ENCODE measurements at places on chromosomes 13 and 19. TPM values are rescaled to one million over a fixed set of nuclear protein-coding genes. Genes with fewer than 3 reads are reported as not detected.

Gene KLC3
- not detected for total RNA-seq

Gene SULT2A1
- total RNA-seq, result not detected

Gene ZNF846
- 7.1 TPM for total RNA-seq

Gene PSENEN
- total RNA-seq, result 15.7 TPM

Gene TJP3
- total RNA-seq, result not detected

Gene PSPC1
- total RNA-seq, result 16.8 TPM

Gene PNMA8A
- total RNA-seq, result 0.76 TPM

DNA sequence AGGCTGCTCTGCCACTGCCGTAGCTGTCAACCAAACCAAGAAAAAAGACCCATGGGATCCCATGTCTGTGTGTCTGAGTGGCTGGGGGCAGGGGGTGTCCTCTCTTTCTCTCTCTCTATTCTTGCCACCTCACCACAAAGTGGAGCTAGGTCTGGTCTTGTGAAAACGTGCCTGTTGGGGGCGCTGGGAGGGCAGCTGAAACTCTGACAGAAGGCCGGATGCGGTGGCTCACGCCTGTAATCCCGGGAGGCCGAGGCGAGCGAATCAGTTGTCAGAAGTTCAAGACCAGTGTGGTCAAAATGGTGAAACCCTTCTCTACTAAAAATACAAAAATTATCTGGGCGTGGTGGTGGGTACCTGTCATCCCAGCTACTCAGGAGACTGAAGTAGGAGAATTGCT, 29.2 kb downstream of the ZNF146 start:
- no peak for DNase-seq

- no peak for DNase-seq
These were observed 327.0 kb downstream of the UQCRFS1 start for GRCh38 chr19:28885965-28886364.

DNA sequence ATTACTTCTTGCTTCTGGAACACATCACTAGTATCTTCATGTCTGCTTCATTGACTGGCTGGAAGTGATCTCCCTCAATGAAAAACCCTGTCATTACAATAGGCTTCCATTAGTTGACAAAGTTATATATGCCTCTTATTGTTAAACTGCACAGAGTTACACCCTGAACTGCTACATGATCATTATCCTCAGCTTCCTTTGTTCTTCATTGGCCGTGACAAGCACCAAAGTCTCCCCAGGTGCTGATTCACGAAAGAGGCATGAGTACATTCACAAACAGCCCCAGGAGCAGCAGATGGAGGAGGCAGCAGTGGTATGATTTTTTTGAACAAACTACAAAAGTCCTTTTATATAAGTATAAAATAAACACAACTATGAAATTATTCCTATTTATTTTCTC, 51.4 kb downstream of the VWA8 start:
- DNase-seq, result no peak

GRCh38 chr13:60583911-60584753, 187.1 kb downstream of the TDRD3 start:
- DNase-seq, result peak; percentile 92

- DNase-seq, result no peak
These were observed 5.2 kb downstream of the TRAPPC5 start for GRCh38 chr19:7685546-7686445.

GRCh38 chr19:4436231-4436630, 21.4 kb downstream of the UBXN6 start:
- no peak for DNase-seq

GRCh38 chr19:18608102-18608804, 1.7 kb upstream of the CRLF1 start:
- DNase-seq, result no peak

DNA sequence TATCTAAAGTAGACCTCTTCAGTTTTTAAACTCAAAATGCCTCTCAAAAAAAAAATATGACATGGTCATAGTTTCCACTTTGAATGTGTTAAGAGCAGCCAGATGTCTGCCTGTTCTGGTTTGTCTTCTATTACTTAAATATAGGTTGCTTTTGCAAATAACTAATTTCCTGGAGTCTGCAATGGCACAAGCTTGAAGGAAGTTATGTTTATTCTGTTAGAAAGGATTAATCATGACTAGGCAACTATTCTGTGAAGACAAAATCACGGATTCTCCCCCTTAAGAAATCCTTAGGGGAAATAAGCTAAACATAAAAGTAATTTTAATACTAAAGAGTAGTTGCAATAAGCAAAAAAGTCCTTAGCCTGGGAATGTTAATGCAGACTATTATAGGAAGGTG, 26.3 kb downstream of the SKA3 start:
- no peak for DNase-seq

GRCh38 chr13:57552437-57552836, 79.1 kb upstream of the PCDH17 start:
- DNase-seq, result no peak

DNA sequence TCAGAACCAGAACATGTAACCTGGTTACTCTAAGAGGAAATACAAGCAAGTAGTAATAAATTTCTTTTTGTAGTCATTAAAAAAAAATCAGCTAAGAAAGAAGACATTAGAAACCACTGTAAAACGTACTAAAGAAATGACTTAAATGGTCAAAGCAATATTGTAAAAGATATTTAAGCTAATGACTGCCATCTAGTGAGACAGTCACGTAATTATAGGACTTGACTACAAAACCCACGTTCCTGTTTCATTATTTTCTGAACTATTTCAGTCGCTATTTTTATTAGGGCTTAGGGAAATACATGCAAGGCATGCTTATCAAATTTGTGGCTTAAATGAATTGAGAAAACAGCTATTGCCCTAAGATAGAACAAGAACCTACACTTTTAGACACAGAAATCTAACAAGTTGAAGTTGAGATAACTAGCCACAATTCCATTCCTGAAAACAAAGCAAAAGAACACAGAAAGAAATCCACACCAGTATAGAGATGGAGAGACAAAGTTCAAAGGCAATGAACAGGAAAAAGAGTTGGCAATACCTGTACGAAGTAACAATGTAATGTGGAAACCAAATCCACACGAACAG, 17.9 kb downstream of the ALG5 start:
- DNase-seq, result peak; percentile 75

GRCh38 chr13:20337884-20338551, 105.9 kb upstream of the GJB6 start:
- no peak for DNase-seq

DNA sequence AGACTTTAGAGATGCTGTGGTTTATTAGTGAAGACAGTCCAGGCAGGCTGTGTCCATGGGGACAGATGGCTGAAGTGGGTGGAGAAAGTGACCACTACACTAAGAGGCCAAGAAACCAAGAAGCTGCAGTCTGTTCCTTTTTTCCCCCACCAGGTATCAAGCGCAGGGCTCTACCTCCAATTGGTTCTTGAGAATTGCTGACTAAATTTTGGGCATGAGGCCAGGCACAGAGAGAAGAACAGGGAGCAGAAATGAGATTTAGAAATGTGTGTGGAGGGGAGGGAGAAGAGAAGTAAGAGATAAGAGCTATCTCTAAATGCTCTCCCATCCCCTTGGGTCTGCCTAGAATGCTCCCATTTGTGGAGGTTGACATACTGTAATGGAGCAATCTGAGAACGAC, 12.3 kb upstream of the CYSLTR2 start:
- DNase-seq, result no peak

DNA sequence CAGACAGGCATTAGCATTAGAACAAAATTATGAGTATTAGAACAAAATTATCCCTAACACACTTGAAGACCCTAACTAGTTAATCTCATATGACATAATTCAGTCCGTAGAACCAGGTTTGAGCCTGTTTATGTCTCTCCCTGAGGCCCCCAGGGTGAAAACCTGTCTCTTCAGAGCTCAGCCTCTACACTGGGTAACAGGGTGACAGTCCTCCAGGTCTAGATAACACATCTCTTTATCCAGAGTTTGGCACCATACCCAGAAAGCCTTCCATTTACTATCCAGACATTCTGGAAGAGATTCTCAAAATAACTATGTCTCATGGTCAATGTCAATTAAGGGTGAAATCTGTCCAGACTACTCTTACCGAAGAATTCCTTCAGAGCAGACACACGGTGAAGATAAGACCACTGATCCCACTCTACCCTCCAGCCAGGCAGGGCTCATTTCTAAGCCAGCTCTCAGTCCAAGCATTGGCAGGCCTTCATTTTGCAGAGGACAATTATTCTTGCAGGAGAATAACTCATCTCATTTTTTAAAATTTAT, 1195.3 kb downstream of the EFNB2 start:
- no peak for DNase-seq

GRCh38 chr13:102003848-102004570, 397.8 kb downstream of the FGF14 start:
- peak; percentile 4 for DNase-seq

Data from GM23248 (cell line).